BE2C (cell line): ENCODE measurements at places on chromosomes 13 and 19.

- no peak for DNase-seq
These were observed 293.8 kb downstream of the TSHZ3 start for GRCh38 chr19:31055454-31055853.

DNA sequence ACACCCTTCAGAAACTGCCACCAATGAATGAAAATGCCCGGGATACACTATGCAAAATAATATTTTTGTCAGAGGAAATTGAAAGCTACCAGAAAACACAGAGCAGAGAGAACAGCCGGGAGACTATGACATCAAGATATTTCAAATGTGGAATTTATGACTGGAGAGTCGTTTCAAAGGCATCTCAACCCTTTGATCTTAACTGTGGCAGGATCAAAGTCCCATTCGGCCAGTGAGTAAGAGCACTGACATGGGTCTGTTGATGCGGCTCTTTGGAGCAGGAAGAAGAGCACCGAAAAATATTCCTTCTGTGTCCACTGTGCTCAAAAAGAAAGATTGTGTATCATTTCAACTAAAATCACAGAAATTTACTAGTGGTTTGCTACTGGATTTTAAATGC lies 201.9 kb downstream of the RFC3 start:
- no peak for DNase-seq

DNA sequence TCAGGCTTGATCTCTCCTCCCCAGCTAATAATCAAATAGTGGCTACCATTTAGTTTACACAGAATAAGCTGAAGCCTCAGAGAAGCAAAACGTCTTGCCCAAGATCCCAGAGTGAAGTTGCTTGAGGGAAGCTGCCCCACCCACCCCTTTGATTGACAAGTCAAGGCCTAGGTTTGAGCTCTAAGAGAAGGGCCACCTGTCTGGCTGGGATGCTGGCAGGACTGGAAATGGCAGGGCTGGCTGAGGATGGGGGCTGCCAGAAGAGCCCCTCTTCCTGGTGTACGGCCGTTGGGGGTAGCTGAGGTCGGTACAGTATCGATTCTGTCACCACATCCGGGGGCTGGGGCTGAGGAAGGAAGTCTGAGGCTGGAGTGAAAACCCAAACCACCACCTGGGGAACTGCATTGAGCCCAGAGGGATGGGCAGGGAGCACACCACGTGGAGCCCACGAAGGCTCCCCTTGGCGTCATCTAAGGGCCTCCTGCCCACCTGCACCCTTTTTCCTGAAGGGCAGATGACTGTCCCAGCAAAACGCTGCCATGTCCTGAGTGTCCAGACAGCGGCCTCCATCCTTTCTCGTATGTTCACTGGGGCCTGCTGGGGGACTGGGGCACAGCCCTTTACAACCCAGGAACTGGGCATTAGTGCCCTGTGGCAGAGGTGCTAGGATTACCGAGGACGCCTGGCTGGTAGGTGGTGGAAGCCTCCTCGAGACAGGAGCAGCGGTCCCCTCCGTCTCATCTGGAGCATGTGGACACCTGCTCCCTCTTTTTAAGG lies 1.4 kb upstream of the PRKD2 start:
- no peak for DNase-seq

- DNase-seq, result no peak
These were observed 160.4 kb upstream of the GPC6 start for GRCh38 chr13:93066187-93066586.

DNA sequence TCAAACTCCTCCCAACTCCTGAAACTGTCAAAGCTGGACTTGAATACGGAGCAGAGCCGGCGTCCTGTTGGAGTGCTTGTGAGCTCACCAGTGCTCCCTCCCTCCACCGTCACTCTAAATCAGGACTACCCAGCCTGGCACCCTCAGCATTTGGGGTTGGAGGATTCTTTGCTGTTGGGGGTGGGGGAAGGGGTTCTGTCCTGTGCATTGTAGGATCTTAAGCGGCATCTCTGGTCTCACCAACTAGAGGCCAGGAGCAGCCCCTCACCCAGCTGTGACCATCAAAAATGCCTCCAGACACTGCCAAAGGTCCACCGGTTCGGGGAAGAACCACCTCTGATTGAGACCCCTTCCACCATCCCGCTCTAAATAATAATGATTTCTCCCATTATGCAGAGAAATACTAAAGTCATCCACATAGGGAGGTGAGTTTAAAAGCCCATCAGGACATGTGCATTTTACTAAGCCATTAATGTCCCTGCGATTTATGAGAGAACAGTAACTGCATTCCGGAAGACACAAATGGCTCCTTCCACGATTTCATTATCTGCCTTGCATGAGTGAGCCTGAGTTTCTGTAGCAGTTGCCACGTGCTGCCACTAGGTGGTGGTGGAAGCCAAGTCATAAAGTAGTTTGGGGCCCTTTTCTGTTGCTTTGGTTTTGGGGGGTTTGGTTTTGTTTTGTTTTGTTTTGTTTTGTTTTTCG lies 16.1 kb upstream of the USP29 start:
- DNase-seq, result peak; percentile 56

GRCh38 chr19:31666126-31666525 lies 316.9 kb upstream of the TSHZ3 start:
- no peak for DNase-seq

- DNase-seq, result no peak
These were observed 498 bp upstream of the RBM26 start for GRCh38 chr13:79406597-79406908.

DNA sequence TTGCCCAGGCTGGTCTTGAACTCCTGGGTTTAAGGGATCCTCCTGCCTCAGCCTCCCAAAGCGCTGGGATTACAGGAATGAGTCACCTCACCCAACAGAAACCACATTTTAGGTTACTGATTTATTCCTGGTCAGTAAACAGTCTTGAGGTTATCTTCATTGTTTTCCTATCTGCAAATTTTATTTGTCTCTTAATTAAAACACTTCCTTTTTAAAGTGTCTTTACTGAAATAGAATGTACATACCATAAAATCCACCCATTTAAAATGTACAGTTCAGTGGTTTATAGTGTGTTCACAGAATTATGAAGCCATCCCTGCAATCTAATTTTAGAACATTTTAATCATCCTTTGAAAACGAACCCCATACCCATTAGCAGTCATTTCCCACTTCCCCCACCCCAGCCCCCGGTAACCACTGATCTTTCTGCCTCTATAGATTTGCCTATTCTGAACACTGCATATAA lies 63.0 kb downstream of the MAP4K1 start:
- DNase-seq, result no peak
